ENCODE measurements at places on chromosomes 6 and 20. TPM values are rescaled to one million over a fixed set of nuclear protein-coding genes. Genes with fewer than 3 reads are reported as not detected.

- no peak for DNase-seq
Measured at GRCh38 chr6:30641048-30641447, 5.9 kb upstream of the C6orf136 start.

DNA sequence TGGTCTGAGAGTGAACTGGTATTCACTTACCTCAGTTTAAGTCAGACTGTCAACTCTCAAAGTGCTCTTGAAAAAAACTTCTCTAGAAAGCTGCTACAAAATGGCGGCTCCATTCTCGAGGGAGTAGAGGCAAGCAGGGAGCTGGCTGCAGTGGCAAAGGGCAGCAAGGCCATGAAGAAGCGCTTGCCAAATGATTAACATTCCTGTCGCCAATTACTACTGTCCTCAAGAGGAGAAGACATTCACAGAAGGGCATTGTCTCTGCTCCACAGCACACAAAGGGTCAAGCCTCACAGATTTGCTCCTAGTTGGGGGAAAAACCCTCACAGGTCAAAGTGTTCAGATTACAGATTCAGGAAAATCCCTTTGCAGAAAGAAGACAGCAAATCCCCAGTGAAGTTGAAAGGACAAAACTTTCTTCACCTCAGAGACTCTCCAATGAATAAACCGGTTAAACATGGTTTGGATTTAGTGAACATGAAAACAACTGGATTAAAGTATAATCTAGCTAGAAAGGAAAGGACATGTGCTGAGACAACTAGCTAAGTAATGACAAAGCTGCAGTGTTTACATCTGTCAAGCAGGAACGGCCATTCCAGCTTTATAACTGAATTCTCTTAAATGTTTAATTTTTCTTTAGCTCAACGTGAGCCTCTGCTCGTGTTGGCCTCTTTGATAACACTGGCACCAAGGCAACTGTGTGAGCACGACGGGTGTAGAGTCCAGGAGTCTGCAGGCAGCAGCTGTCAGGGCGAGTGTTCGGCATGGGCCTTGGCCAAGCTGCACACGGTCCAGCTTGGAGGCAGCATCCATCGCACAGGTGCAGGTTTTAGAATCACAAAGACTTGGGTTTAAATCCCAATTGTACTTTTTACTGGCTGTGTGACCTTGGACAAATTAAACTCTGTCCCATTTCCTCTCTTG, 37.6 kb downstream of the NR2E1 start:
- DNase-seq = no peak

GRCh38 chr6:127967708-127968107, 66.8 kb upstream of the THEMIS start:
- no peak for DNase-seq

DNA sequence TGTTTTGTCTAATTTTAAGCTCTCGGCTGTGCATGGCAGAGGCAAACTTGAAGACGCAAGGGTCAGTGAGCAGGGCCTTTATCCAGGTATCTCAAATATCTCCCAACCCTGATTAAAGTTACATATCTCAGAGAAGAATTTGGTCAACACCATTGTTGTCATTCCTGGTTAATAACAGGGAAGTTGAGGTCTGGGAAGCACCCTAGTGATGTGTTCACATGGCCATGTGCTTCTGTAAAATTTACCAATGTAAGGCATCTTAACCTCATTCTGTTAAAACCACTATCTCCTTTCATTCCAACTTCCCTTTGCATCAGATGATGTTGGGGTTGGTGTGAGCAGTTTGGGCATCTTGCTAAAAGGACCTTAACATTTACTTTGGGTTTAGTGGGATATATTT, 4.0 kb upstream of the FAM110A start:
- no peak for DNase-seq

DNA sequence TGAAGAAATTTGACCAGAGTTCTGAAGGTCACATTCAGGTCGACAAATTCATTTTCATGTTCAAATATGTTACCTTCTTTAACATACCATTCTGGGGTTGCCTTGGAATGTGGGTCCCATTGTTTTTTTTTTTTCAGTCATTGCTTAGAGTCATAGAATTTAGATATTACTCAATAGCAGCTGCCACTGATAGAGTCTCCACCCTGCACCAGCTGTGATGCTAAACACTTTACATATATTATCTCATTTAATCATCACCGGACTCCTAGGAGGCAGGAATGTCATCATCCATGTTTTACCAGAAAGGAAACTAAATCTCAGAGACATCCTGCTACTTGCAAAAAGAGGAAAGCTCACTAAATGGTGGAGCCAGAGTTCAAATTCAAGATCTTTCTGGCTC, 204.7 kb downstream of the ESR1 start:
- no peak for DNase-seq

- no peak for DNase-seq
Measured at GRCh38 chr6:149433881-149434280, 33.8 kb downstream of the SUMO4 start.

- no peak for DNase-seq
Measured at GRCh38 chr6:70216767-70217166, 86.1 kb downstream of the COL9A1 start.

GRCh38 chr6:148274809-148275208, 67.8 kb upstream of the SASH1 start:
- no peak for DNase-seq

- DNase-seq = no peak
Measured at GRCh38 chr6:162251257-162251656, 476.3 kb downstream of the PRKN start.

Gene TBX18
- 7.0 TPM for polyA plus RNA-seq

Gene GJA10
- not detected for polyA plus RNA-seq

Gene OR2J3
- polyA plus RNA-seq = not detected

Gene PTGIS
- 30.9 TPM for polyA plus RNA-seq

Gene RHAG
- 0.80 TPM for polyA plus RNA-seq
